ENCODE measurements at places on chromosomes 6 and 20. TPM values are rescaled to one million over a fixed set of nuclear protein-coding genes. Genes with fewer than 3 reads are reported as not detected.

The PLTP gene
- 7.0 TPM for polyA plus RNA-seq

The TREM1 gene
- polyA plus RNA-seq = not detected

The MEP1A gene
- polyA plus RNA-seq = not detected

The TFAP2A gene
- not detected for polyA plus RNA-seq

The TOP1 gene
- 27.8 TPM for polyA plus RNA-seq

The C6orf58 gene
- polyA plus RNA-seq = 0.52 TPM

The SLCO4A1 gene
- polyA plus RNA-seq = 3.5 TPM

The C20orf141 gene
- not detected for polyA plus RNA-seq

The RAMACL gene
- 1.9 TPM for polyA plus RNA-seq

The PROKR2 gene
- not detected for polyA plus RNA-seq

The OVOL2 gene
- not detected for polyA plus RNA-seq

The ADGB gene
- not detected for polyA plus RNA-seq

The TMEM170B gene
- polyA plus RNA-seq = 25.6 TPM

The KHDC3L gene
- 3.1 TPM for polyA plus RNA-seq

The REM1 gene
- polyA plus RNA-seq = not detected

The TBC1D32 gene
- polyA plus RNA-seq = 33.2 TPM

The C6orf132 gene
- polyA plus RNA-seq = not detected

The STMN3 gene
- 268 TPM for polyA plus RNA-seq

The HELZ2 gene
- 1.3 TPM for polyA plus RNA-seq

The SLC22A3 gene
- not detected for polyA plus RNA-seq

The GSTA2 gene
- not detected for polyA plus RNA-seq

The DDO gene
- not detected for polyA plus RNA-seq

The SLC24A3 gene
- 6.5 TPM for polyA plus RNA-seq

The PPP1R14C gene
- polyA plus RNA-seq = 14.0 TPM

The FRK gene
- polyA plus RNA-seq = not detected

The MYCT1 gene
- polyA plus RNA-seq = not detected

The EPM2A gene
- 12.6 TPM for polyA plus RNA-seq

The CYP39A1 gene
- polyA plus RNA-seq = 2.0 TPM

The SULF2 gene
- 27.0 TPM for polyA plus RNA-seq

The MYBL2 gene
- not detected for polyA plus RNA-seq

The RPL10A gene
- polyA plus RNA-seq = 1,049 TPM

The UNC5CL gene
- polyA plus RNA-seq = 1.0 TPM

The HLA-F gene
- polyA plus RNA-seq = 1.4 TPM

The XKR7 gene
- 9.6 TPM for polyA plus RNA-seq

The TTBK1 gene
- polyA plus RNA-seq = 4.2 TPM

The BMP7 gene
- 3.6 TPM for polyA plus RNA-seq

The TMEM74B gene
- polyA plus RNA-seq = 155 TPM

The SPATA25 gene
- polyA plus RNA-seq = 5.1 TPM

The BMP6 gene
- polyA plus RNA-seq = 2.4 TPM

The BTBD3 gene
- 90.0 TPM for polyA plus RNA-seq

The SRMS gene
- not detected for polyA plus RNA-seq

The HTR1B gene
- 0.58 TPM for polyA plus RNA-seq

The GSTA3 gene
- polyA plus RNA-seq = not detected

The WFDC10B gene
- not detected for polyA plus RNA-seq

The BPIFB1 gene
- not detected for polyA plus RNA-seq

The TAPBP gene
- 1.2 TPM for polyA plus RNA-seq

The SOBP gene
- 16.4 TPM for polyA plus RNA-seq

The SLPI gene
- not detected for polyA plus RNA-seq

The TMC2 gene
- 0.66 TPM for polyA plus RNA-seq

The DNPH1 gene
- 65.5 TPM for polyA plus RNA-seq

The ENTPD6 gene
- polyA plus RNA-seq = 184 TPM

The METTL24 gene
- polyA plus RNA-seq = not detected

The HLA-G gene
- not detected for polyA plus RNA-seq

The CDH22 gene
- polyA plus RNA-seq = 2.5 TPM

The LRRC1 gene
- 19.4 TPM for polyA plus RNA-seq

All from neural cell (in vitro differentiated cells).